Fibroblast of skin of right biceps (primary cell): ENCODE measurements at places on chromosomes 7 and 10.

DNA sequence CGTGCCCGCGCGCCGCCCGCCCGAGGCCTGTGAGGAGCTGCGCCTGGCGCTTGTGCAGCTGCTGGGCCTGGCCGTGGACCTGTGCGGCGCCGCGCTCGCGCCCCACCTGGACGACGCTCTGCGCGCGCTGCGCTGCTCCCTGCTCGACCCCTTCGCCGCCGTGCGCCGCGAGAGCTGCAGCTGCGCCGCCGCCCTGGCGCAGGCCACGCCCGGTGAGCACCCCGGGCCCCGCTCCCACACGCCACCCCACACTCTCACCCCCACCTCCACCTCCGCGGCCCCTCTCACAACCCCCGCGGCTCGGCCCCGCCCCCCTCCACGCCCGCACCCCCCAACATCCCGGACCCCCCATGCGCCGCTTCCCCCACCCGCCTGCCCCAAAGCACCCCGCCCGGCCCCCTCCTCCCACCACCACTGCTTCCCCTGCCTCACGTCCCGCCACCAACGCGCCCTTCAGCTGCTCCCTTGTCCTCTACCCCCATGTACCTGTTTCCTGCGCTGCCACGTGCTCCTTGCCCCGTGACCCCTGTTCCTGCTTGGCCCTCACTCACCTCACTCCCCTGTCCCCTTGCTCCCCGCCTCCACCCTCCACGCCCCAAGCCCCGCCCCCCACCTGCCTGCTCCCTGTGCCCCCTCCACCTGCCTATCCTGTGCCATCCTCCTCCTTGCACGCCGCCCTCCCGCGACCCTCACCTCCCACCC lies at the start of gene PRKAR1B:
PRKAR1B (minus strand) TSS at position 178 of the 702 bp plus-strand sequence. CDS start 15,776 bp downstream, outside the sequence.
- DNase-seq = no peak

- no peak for DNase-seq
Observed at GRCh38 chr7:127251465-127252376, 1.0 kb downstream of the GRM8 start.

DNA sequence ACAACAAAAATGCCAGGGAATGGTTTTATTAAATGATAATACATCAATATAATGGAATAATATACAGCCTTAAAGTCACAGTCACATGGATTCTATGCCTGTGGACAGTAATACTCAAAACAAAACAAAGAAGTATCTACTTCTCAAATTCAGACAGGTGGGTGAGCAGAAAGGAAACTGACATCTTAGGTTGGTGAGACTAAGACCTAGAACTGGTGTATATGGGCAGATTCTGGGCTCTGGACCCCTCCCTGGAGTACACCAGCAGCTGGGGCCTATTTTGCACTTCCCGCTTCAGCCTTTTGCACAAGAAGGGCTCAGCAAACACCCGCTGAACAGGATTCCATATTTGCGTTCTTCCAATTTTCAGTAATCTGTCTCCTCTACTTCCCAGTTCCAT lies 5.4 kb upstream of the FIS1 start:
- DNase-seq = no peak

DNA sequence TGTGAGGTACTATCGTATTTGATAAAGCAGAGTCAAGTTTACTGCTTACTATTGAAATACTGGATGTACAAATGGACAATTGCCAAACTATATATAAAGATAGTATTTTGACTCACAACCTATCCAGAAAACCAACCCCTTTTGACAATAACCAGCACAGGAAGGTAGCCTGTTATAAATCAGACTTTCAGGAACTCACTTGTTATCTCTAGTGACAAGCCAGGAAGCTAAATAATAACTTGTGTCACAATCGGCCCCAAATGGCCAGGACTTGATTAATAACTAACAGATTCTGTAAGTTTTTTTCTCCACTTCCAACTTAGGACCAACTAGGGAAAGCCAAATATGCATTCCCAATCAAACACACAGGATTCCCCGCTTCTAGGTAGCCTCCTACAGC lies 38.8 kb upstream of the SLC35G1 start:
- DNase-seq = no peak

GRCh38 chr10:97539523-97540200 lies 32.9 kb upstream of the ANKRD2 start:
- DNase-seq = peak; percentile 78

GRCh38 chr7:64494912-64495461 lies 67.9 kb downstream of the ZNF680 start:
- no peak for DNase-seq

- DNase-seq = no peak
Observed at GRCh38 chr7:44114586-44115310, 8.6 kb downstream of the POLD2 start.
